ENCODE measurements at places on chromosomes 16 and 17.

DNA sequence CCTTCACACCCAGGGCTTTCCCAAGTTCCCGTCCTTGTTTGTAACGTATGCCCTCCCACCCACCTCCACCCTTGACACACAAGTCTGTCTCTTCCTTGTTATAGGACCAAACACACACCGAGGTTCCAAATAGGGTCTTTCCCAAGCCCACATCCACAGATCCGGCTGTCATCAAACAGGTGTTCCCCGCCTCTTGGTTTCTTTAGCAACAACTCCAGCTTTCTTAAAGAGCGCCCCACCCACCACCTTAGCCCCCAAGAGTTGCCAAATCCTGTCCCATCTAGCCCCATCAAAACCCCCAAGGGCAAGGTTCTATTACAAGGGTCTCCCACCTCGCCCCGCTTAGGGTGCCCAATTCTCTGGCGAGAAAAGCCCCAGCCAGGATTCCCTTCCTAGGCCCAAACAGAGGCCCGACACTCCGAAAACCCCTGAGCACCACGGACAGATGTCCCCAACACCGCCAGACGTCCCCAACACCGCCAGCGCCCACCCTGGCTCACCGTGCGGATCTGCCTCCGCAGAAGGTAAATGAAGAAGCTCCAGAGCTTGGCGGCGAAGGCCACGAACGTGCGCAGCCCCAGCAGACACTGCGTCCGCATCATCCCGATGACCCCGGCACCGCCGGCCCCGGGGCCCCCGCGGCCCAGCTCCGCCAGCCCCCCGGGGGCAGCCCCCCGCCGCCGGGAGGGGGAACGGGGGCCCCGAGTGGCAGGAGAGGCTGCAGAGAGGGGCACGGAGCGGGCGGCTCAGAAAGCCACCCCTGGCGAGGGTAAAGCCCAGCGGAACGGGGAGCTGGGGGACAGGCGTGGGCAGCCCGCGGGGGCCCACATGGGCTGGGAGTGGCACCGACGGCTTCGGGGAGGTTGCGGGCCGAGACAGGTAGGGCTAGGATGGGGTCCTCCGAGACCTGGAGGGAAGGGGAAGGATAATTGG, 573 bp downstream of the CTDNEP1 start:
- no peak for DNase-seq

- DNase-seq, result no peak
These were observed 22.8 kb downstream of the UBALD1 start for GRCh38 chr16:4591706-4592470.

DNA sequence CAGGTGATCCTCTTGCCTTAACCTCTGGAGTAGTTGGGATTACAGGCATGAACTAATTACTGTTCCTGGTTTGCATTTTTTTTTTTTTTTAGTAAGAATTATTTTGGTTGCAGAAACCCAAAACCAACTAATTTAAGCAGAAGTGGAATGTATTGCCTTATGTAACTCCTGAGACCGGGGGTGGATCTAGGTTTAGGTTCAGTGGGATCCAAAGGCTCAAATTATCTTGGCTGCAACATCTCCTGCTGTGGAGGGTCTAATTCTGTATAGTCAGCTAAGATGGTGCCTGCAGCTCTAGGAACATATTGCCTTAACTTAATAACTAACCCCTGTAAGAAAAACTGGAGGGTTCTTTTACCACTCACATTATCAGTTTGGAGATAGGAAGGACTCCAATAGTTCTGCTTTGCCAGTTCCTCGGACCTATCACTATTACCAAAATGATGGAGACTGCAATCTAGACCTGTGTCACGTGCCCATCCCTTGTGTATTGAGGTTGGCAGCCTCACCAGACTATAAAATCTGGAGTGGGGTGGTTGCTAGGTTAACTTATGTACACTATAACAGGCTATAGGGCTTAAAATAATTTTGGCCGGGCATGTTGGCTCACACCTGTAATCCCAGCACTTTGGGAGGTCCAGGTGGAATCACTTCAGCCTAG, 8.5 kb downstream of the SNTB2 start:
- no peak for DNase-seq

GRCh38 chr16:60180609-60181008, 1446.5 kb upstream of the GOT2 start:
- DNase-seq, result no peak
